ENCODE measurements at places on chromosomes 4 and X.

- no peak for DNase-seq
These were observed 29.5 kb upstream of the PLP1 start for GRCh38 chrX:103747163-103747562.

DNA sequence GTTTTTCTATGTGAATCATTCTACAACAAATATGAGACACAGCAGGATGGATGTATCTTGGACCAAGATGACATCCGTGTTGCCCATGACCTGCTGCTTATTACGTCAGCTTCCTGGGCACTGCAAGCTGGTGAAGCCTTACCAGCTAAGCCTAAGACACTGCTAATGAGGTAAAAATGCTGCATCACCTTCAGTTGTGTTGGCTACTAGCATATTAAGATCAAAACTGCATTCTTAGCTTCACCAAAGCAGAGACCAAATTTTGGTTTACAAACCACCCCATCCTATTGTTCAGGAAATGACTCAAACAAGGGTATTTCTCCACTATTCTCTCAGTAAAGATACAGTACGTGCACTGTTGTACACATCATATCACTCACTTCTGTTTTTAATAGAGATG is 50.3 kb downstream of the MAML3 start:
- no peak for DNase-seq

GRCh38 chr4:169996379-169997240 is 29.6 kb downstream of the MFAP3L start:
- no peak for DNase-seq

DNA sequence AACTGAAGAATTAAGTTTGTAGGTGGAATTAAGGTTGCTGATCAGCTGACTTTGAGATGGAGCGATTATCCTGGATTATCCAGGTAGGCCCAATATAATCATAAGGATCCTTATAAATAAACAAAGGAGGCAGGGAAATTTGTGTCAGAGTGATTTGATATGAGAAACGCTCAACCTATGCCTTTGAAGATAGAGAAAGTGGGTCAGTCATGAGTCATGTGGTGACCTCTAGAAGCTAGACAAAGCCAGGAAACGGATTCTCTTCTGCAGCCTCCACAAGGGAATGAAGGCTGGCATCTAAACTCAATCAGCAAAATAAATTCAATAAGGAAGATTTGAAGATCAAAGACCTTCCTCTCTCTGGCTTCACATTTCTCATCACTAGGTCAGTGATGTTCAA is 41.5 kb upstream of the SMIM10 start:
- DNase-seq = no peak

DNA sequence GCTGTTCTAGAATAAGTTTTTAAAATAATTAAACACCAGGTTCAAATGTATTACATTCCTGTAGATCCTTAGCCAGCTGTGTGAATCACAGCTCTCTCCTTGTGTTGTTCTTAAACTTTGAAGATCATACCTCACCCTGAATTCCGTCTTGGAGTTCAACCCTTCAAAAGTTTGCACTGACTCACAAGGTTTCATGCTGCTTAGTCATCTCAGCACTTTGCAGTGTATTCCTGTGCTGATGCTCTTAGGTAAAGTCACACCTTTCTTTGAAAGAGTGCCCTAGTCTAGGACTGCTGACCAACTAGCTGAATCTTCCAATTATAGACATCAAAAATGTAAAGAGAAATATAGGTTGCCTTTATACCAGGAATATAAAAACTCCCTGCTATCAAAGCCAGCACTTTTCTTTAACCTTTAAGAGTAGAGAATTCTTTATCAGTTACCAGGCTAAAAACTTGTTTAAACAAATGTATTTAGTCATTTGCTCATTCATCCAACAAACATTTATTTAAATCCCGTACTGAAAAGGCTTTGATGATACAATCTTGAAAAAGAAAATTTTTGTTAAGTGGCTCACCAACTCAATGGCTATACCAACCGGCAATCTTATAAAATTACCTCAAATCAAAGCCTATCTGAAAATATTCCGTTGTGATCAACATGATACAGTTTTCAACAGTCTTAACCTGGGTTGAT is 169.7 kb downstream of the RAP1GDS1 start:
- DNase-seq = no peak

GRCh38 chr4:185263419-185263818 is 54.0 kb downstream of the SNX25 start:
- no peak for DNase-seq

DNA sequence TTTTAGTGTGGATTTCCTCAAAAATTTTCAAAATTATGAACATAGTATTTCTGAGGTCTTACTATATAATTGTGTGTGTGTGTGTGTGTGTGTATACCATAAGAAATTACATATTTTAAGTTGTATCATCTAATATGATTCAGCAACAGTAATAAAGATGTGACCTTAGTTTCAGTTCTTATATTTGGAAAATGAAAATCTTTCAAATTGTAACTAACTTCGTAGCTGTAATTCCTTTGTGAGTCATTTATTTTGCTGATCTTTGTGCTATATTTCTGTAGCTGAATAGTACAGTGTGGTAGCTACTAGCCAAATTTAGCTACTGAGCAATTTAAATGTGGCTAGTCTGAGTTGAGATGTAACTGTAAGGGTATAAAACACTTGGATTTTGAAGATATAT is 116.4 kb downstream of the RAP1GDS1 start:
- no peak for DNase-seq

DNA sequence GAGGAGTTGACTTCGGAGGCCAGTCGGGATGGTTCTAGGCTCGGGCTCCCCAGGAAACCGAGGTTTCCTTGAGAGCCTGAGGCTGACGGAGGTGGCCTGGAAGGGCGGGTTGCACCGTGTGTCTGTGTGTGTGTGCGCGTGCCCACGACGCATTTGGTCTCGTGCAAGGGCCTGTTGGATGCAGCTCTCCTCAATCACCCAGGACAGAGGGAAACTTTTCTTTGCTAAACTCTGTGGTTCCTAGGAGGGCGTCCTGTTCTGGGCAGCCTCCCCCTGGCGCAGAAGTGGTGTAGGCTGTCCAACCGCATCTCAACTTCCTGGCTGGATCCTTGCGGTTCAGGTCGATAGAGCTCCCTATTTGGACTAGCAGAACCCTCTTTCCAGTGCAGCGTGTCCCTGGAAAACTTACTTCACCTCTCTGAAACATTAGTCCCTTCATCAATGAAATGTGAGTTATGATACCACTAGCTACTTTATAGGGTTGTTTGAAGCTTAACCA is 973 bp downstream of the STK32B start:
- no peak for DNase-seq

- DNase-seq = no peak
These were observed 64.6 kb upstream of the ENPP6 start for GRCh38 chr4:184282251-184282713.

DNA sequence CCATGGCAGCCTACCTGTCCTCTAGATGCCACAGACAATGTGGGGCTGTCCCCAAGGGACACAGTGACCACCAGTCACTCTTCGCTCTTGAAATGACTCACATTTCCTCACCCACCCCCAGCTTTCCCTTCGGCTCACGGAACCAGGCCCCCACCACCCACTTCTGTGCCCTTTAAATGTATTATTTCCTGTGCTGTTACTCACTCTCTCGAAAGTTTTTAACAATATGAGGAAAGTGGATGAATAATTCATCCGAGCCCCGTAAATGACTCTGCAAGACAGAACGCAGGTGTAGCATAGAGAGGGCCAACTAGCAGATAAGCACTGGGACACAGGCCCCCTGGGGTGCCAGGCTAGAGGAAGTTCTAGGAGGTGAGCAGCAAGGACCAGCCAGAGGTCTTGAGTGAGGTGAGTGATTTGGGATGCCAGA is 179.5 kb upstream of the TBL1X start:
- no peak for DNase-seq

DNA sequence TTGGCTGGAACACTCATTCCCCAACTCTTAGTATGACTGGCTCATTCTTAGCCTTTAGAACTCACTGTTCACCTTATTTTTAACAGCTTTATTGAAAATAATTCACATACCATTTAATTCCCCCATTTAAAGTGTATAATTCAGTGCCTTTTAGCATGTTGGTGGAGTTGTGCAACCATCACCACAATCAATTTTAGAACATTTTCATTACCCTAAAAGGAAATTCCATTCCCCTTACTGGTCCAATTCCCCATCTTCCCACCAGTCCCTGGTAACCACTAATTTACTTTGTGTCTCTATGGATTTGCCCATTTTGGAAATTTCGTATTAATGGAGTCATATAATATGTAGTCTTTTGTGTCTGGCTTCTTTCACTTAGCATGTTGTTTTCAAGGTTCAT is 19.7 kb downstream of the NHSL2 start:
- no peak for DNase-seq

- no peak for DNase-seq
These were observed 3.4 kb upstream of the GK start for GRCh38 chrX:30649859-30650258.

DNA sequence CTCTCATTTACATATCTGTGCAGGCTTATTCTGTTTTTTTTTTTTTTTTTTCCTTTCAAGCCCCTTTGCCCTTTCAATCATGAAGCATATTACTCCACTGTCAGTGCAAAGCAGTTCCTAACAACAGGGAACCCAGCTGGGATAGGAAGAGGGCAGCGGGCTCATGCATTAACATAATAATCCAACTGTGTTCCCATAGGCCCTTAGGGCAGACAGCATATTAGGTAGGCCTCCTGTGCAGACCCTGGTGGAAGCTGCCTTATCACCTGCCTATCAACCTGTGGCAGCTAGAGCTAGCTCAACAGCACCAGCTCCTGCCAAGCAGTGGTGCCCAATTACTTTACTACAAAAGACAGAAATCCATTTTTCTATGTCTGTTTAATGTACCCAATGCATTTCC is 49.3 kb downstream of the SLC10A7 start:
- DNase-seq = no peak

DNA sequence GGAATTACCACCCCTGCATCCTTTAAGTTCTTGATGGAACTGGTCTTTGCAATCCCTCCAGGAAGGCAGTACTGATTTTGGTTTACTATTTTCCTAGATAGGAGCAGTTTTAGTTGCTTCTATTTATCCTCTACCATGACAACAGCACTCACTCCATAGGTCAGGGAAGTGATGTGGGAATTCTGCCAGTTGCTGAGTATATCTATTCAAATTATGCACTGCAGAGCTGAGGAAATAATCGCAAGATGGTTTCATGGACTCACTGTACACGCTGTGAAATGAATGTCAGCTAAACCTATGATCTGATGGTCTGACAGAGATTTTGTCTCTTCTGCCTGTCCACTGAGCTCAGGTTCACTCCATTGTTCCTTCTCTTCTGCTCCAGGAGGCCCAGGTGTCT is 135.8 kb downstream of the FAAH2 start:
- DNase-seq = peak; percentile 5

Data from NCI-H748 treated with DMSO at 0.1 percent for 48 hours (cell line).